DND-41 (cell line): ENCODE measurements at places on chromosomes 4 and X.

GRCh38 chr4:151409470-151410313 is 716 bp downstream of the FHIP1A start:
- peaks cover 24% of the 10 kb centered on the region for H3K4me1 ChIP-seq
- no peak for DNase-seq
- H3K27me3 ChIP-seq = peaks cover 32% of the 10 kb centered on the region
- H3K36me3 ChIP-seq = no peaks in the 10 kb centered on the region
- H3K4me3 ChIP-seq = no peak overlapping the region
- no peak overlapping the region for H3K27ac ChIP-seq

DNA sequence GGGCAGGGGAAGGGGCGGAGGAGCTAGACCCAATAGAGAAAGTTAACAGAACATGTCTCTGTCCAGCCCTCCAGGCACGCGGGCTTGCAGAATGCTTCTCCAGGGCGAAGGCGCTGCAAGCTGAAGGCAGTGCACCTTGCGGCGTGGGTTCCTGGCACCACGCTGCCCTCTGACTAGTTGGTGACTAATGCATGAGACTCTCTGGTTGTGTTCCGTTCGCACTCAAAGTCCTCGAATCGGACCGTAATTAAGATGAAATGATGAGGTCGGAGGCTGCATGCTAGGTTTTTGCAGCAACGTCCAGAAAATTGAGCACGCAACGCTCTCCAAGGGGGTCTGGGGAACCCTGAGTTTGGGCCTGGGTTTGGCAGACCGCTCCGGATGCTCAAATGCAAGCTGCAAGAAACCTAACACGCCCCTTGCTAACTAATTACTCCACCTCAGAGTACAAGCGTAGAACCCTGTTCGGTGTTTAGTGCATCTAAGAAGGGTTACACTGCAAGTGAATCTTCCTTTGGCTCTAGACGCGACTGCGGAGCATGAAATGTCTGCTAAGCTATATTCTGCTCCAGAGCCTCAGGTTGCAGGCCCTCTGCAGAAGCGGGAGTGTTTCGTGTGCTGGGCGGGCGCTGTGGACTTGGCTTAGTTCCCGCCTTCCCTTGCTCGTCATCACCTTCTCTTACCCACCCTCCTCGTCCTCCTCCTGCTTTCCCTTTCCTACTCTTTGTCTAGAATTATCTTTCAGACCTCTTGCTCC is 57.1 kb upstream of the NKAP start:
- H3K27me3 ChIP-seq = no peaks in the 10 kb centered on the region
- H3K4me1 ChIP-seq = no peaks in the 10 kb centered on the region
- DNase-seq = no peak
- no peak overlapping the region for H3K27ac ChIP-seq

GRCh38 chrX:80285131-80285773 is 135.0 kb upstream of the TENT5D start:
- H3K36me3 ChIP-seq = no peaks in the 10 kb centered on the region
- DNase-seq = peak; percentile 19
- H3K27ac ChIP-seq = no peak overlapping the region
- no peaks in the 10 kb centered on the region for H3K4me1 ChIP-seq

DNA sequence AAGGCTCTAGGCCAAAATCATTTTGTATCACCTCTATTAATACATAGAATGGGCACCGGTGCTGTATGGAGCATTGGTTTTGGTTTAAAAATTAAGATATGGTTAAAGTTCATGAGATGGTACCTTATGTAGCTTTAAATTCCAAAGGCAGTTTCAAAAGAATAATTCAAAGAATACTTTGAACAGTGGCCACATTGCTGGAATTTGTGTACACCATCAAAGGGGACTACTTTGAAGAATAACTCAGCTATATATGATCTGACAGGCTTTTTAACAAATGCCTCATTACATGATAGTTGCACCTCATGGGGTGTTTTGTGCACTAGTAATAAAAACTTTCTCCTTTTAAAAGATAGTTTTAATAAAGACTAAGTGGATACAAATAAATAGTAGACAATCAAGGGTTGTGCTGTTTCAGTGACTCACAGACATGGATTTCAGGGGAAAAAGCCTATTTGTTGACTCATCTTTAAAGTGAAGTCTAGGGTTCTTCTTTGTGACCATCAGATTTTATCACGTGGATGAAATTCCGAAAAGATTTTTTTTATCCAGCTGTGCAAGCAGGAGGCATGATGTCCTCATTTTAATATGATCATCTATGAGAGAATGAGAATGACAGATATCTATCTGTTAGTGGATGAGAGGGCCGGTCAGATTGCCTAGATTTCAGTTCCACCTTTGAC is 12.8 kb downstream of the MTM1 start:
- no peak for DNase-seq
- H3K4me3 ChIP-seq = no peak overlapping the region
- H3K27ac ChIP-seq = no peak overlapping the region

- no peak overlapping the region for H3K27ac ChIP-seq
- no peaks in the 10 kb centered on the region for H3K4me1 ChIP-seq
- no peak for DNase-seq
- no peaks in the 10 kb centered on the region for H3K36me3 ChIP-seq
- no peak overlapping the region for H3K4me3 ChIP-seq
Observed at GRCh38 chr4:159297091-159297490, 194.2 kb downstream of the RAPGEF2 start.

DNA sequence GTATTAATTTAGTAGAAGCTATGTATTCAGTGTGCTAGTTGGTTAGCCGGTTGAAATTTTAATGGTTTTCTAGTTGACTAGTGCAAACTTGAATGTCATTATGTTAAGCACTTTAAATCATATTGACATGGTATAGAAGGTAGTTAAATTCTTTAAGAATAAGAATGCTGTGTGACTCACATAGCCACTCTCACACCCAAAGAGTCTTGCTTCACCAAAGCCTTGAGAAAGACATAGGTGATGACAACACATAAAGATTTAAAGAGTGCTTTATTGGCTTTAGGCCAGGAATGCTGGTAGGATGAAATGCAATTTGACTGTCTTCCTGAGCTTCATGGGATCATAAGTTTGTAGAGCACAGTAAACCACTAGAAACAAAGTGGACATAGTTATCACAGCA is 85.3 kb downstream of the DCAF8L2 start:
- no peaks in the 10 kb centered on the region for H3K27me3 ChIP-seq
- H3K4me3 ChIP-seq = no peak overlapping the region
- DNase-seq = no peak
- no peak overlapping the region for H3K27ac ChIP-seq
- no peaks in the 10 kb centered on the region for H3K4me1 ChIP-seq
- no peaks in the 10 kb centered on the region for H3K36me3 ChIP-seq

DNA sequence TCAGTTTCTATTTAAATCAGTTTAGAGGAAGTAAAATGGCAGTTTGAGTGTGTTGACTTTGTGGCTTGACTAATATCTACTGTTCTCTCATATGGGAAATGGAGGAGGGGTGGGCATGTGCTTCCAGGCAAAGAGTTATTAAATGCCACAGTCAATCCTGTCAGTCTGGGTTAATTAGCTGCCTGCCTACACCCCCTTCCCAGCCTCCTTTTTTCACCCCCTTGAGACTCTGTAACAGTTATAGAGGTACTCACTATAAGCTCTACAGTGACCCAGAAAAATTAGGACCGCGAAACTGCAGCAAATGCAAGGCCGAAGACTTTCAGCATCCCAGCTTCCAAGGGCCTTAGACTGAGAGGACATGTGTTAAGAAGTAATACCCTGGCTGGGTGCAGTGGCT is 165.2 kb downstream of the CORIN start:
- peaks cover 4% of the 10 kb centered on the region for H3K27me3 ChIP-seq
- H3K4me3 ChIP-seq = no peak overlapping the region
- DNase-seq = no peak
- no peaks in the 10 kb centered on the region for H3K36me3 ChIP-seq
- H3K4me1 ChIP-seq = 0 out of 2 replicates have a peak, but pooled peaks cover 2% of the 10 kb centered on the region

GRCh38 chr4:96766359-96766758 is 926.5 kb downstream of the PDHA2 start:
- no peaks in the 10 kb centered on the region for H3K4me1 ChIP-seq
- DNase-seq = no peak

GRCh38 chr4:111652986-111653385 is 492.3 kb upstream of the FAM241A start:
- H3K27ac ChIP-seq = no peak overlapping the region
- no peak overlapping the region for H3K4me3 ChIP-seq
- H3K4me1 ChIP-seq = no peaks in the 10 kb centered on the region
- no peak for DNase-seq

GRCh38 chr4:185787926-185788679 is 23.9 kb downstream of the SORBS2 start:
- H3K27me3 ChIP-seq = no peaks in the 10 kb centered on the region
- H3K36me3 ChIP-seq = no peaks in the 10 kb centered on the region
- no peak for DNase-seq
- H3K27ac ChIP-seq = no peak overlapping the region
